H1 (cell line): ENCODE measurements at places on chromosomes 13 and 19. TPM values are rescaled to one million over a fixed set of nuclear protein-coding genes. Genes with fewer than 3 reads are reported as not detected.

The MAP4K1 gene
- 10.4 and 14.4 TPM in 2 replicates for total RNA-seq

The PRR22 gene
- 2.1 and 3.7 TPM in 2 replicates for total RNA-seq

The RAB4B gene
- 15.8 and 15.9 TPM in 2 replicates for total RNA-seq

The THOP1 gene
- total RNA-seq, result 159 and 170 TPM in 2 replicates

The TMEM38A gene
- 8.9 and 9.8 TPM in 2 replicates for total RNA-seq

The LSM4 gene
- 319 and 344 TPM in 2 replicates for total RNA-seq

The LRRC63 gene
- total RNA-seq, result not detected in 2 replicates

The STARD13 gene
- 2.8 and 2.9 TPM in 2 replicates for total RNA-seq

The PEG3 gene
- not detected in 2 replicates for total RNA-seq

The ZNF90 gene
- 105 and 114 TPM in 2 replicates for total RNA-seq

The ZNF808 gene
- 23.1 and 25.9 TPM in 2 replicates for total RNA-seq

The IQCN gene
- total RNA-seq, result 0.31 and 1.0 TPM in 2 replicates

DNA sequence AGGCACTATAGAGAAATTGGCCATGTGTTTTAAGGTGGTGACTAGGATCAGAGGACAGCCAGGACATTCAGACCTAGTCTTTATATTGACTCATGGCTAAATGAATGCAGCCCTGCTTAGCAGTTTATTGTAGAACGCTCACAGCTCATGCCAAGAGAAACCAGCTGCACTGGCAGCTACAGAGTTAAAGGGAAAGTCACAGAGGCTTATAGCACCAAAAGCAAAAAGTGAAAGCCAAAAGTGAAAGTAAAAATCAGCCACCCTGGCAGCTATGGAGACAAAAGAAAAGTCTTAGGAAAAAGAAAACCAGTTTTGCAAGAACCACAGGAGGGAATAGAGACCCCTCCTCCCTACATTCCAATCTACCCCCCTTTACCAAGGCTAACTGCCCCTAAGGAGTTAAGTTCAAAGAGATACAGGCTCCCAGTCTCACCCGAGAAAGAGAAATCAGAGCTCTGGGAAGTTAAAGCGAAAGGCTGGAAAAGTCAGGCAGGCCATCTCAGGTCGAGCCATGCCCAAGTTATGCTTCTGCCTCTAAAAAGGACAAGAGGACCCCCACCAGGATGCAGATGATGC is 99.0 kb downstream of the ZNF429 start:
- no peak for DNase-seq

GRCh38 chr13:28136916-28137315 is 1.4 kb upstream of the PAN3 start:
- DNase-seq, result no peak

GRCh38 chr13:74026753-74027152 is 107.5 kb downstream of the KLF12 start:
- DNase-seq, result peak; percentile 55

- DNase-seq, result peak; percentile 95
These were observed 8.7 kb downstream of the HOMER3 start for GRCh38 chr19:18932216-18932841.

DNA sequence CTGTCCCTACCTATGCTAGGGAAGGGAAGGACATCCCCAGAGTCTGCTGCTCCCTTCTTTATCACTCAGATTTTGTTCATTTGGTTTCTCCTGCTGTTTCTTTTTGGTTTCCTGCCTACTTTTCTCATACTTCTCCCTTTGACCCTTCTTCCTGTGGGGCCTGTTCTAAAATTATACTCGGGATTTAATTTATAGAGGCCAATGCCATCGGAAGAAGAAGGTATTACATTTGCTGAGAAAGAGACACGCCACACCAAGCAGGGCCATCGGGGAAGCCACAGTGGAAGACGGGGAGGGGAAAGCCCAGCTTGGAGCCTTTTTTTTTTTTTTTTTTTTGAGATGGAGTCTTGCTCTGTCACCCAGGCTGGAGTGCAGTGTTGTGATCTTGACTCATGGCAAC is 46.8 kb upstream of the FARP1 start:
- no peak for DNase-seq

- DNase-seq, result no peak
These were observed 716 bp upstream of the ZNF420 start for GRCh38 chr19:37077501-37077933.

DNA sequence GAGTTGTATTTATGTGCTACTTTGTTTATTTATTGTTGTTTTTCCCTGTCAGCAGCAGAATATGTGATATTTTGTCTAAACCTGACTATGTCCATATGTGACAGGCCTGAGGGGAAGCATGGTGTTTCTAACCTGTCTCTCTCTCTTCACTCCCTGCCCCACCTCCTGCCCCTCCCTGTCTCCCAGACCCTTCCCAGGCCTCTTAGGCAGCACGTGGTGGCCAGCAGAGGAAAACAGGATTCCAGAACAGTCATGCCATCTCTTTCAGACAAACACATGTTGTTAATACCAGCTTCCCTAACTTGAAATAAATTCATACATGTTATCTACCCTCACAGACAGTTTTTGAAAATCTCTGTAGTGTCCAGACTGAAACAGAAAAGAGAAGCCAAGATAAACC is 31.0 kb upstream of the ATP11A start:
- no peak for DNase-seq

DNA sequence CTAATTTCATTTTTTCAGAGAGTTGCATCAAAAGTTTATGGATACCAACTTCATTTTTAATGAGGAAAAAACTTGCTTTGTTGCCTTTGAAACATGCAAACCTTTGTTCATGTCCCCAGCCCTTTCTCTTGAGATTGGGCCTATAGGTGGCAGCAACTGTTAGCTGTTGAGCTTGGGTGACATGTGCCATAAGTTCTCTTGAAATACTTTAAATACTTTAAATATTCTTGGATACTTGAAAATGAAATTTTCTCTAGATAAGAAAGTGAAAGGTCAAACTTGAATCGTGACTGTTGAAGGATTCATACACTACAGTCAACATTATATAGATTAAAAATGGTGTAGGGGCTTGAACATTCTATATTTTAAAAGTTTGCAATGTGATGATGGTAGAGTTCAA is 294.9 kb downstream of the NDFIP2 start:
- no peak for DNase-seq

DNA sequence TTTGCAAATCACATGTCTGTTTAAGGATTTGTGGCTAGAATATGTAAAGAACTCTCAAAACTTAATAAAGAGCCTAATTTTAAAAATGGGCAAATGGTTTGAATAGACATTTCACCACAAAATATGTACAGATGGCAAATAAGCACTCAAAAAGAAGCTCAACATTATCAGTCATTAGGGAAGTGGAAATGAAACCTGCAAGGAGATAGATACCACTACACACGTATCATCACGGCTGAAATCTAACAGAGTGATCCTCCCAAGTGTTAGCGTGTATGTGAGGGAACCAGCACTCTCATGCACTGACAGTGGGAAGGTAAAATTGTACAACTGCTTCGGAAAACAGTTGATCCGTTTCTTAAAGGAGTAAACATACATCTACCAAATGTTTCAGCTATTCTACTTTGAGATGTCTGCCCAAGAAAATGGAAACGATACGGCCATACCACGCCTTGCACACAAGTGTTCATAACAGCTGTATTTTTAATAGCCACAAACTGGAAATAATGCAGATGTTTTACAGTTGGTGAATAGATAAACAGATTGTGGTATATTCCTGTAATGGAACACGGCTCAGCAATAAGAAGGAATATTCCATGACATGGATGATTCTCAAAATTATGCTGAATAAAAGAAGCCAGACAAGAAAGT is 14.5 kb downstream of the ARHGEF7 start:
- DNase-seq, result no peak

- DNase-seq, result no peak
These were observed 80.0 kb downstream of the NDFIP2 start for GRCh38 chr13:79560954-79561353.

- DNase-seq, result peak; percentile 46
These were observed 1.9 kb upstream of the LINGO3 start for GRCh38 chr19:2309734-2310362.

DNA sequence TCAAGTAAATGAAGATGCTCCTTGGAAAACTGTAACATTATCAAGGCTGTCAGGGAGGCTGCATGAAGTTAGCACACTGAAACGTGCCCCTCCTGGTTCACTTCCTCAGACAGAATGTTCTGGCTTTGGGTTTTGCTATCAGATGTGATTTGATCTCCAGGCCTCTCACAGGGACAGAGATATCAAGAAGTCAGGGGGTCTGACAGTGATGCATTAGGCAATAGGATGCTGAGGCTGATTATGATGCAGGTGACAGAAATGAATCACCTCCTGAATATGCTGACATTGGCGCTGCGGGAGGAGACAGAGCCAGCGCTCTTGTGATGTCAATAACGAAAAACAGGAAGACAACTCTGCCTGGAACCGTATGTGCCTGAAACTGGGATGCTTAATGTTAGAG is 278.5 kb downstream of the DCT start:
- no peak for DNase-seq

DNA sequence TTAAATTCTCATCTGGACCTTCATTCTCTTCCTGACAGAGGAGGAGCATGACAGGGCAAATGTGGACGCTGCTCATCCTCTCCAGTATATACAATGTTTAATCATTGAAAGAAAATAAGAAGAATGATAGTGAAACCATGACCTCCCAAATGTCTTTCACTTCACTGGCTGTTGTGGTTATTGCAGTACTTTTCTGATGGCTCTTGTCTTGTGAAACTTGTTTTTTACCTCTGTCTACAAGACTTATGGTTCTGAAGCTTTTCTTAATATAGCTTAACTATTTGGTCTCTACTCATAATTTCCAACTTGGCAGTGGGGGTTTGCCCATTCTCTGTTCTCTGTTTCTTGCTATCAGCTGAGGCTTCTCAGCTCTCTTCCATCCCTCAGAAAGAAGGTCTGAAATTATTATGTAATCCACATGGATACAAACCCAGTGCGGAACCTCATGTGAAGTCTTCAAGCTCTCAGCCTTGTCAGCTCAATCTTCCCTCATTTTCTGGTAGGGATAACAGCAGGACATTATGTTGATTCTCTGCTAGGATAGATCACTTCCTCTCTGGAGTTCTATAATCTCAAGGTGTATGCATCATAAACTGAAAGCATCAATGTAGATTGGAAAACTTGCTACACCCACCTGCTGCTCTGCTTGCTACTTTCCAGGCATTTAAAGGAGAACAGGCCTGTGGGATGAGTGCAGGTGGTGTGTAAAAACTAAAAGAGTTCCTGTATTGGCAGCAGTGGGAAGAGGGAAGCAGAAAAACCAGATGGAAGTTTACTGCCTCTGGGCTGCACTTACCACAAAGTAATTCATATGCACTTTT is 250.3 kb upstream of the HTR2A start:
- DNase-seq, result no peak

GRCh38 chr19:1468821-1469254 is 10.2 kb downstream of the C19orf25 start:
- DNase-seq, result no peak

GRCh38 chr13:46320821-46321220 is 66.2 kb downstream of the RUBCNL start:
- no peak for DNase-seq

- DNase-seq, result no peak
These were observed at the start of gene LPAR2 for GRCh38 chr19:19627621-19628500. LPAR2 (minus strand) TSS chr19:19628220; CDS start chr19:19627275, 945 bp downstream.

- no peak for DNase-seq
These were observed 2.7 kb downstream of the ADGRE5 start for GRCh38 chr19:14383661-14384555.

DNA sequence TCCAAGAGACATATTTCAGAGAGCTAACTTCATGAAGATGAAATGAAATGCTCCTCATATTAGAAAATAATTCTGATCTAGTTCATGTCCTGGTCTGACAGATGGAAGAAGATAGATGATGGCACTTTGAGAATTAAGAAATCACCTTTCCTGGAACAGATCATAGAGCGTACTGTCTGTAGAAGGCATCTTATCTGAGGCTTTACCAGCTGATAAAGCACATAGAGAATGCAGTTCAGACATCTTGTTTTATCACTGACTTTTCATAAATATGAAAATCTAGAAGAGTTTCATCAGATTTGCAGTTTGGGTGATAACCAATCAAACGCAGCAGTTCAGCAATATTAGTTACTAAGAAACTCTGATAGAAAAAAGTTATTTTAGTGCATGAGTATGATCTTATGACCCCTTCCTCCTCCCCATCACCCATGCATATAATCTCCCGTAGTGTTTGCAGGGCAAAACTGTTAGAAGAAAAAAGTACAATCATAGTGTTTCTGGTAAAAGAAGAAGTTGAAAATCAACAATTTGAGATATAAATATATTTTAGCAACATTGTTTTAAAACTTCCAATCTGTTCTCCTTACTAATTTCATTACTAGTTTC is 585.2 kb downstream of the PCDH9 start:
- DNase-seq, result no peak

- DNase-seq, result no peak
These were observed 579.4 kb upstream of the PRR20A start for GRCh38 chr13:56561327-56561726.
